Vagina (tissue), 2 donors: ENCODE measurements at places on chromosomes 2 and 18. TPM values are rescaled to one million over a fixed set of nuclear protein-coding genes. Genes with fewer than 3 reads are reported as not detected.

The DNAJC5G gene
- 1.5 TPM for total RNA-seq

The THSD7B gene
- 0.49 TPM for total RNA-seq

The CDKL4 gene
- total RNA-seq, result 2.7 TPM

The ERICH2 gene
- not detected for total RNA-seq

The CRYBA2 gene
- total RNA-seq, result not detected

The CNGA3 gene
- not detected for total RNA-seq

The CBLN2 gene
- not detected for total RNA-seq

The QPCT gene
- 6.9 TPM for total RNA-seq

The SP140 gene
- 7.4 TPM for total RNA-seq

The SPR gene
- total RNA-seq, result 45.7 TPM

The ADRA2B gene
- total RNA-seq, result 0.49 TPM

The SLC4A3 gene
- total RNA-seq, result 13.5 TPM

The RUFY4 gene
- total RNA-seq, result not detected

The GKN1 gene
- total RNA-seq, result not detected

The ELOA2 gene
- not detected for total RNA-seq

The RGPD4 gene
- total RNA-seq, result not detected

The GBX2 gene
- not detected for total RNA-seq

- DNase-seq, result no peak
These were observed 116.8 kb downstream of the SPTBN1 start for GRCh38 chr2:54572636-54573536.

- no peak for DNase-seq
These were observed 78.2 kb downstream of the KCTD1 start for GRCh38 chr18:26470011-26470637.

- DNase-seq, result no peak
These were observed 50.7 kb upstream of the LINC00305 start for GRCh38 chr18:64199581-64199980.

DNA sequence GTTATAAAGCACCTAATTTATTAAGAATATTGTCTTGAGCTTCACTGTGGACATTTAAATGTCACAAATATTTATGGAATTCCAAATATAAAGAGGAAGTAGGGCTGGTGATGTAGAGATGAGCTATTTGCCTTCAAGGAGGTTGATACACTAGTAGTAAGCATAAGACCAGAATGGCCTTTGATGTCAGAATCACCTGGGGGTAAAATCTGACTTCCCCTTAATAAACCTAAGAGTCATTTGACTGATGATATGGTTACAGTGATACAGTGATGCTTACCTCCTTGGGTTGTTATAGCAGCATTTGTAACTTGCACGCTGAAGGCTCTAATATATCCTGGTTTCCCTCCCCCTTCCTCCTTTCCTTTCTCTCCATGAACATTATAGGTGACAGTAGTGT is 143.7 kb downstream of the CERS6 start:
- DNase-seq, result no peak

DNA sequence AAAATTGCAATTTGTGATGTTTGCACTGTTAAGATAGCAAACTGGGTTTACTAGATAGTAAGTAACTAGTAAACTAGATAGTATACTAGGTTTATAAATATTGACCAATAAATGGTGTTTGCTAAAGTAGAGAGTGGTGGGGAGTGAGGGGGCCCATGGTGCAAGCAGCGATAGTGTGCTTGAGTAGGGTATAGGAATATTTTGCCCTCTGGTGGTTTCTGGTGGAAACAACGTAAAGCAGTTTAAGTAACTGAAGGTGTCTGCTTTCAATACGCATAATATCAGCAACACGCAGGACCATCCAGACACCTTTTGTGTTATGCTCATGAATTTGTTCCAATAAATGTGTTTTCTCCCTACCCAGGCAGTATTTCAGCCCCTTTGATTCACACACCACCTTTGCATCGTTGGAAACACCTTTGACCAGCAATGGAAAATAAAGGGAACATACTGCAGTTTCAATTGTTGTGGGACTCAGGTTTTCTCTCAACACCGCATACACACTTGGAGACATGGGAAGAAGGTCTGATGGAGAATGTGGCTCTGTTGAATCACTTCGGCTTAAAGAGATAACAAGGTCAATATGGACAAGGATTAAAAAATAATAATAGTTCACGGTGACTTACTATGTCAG is 16.7 kb upstream of the STAT1 start:
- DNase-seq, result no peak

GRCh38 chr2:160566717-160567116 is 73.1 kb upstream of the RBMS1 start:
- DNase-seq, result no peak

DNA sequence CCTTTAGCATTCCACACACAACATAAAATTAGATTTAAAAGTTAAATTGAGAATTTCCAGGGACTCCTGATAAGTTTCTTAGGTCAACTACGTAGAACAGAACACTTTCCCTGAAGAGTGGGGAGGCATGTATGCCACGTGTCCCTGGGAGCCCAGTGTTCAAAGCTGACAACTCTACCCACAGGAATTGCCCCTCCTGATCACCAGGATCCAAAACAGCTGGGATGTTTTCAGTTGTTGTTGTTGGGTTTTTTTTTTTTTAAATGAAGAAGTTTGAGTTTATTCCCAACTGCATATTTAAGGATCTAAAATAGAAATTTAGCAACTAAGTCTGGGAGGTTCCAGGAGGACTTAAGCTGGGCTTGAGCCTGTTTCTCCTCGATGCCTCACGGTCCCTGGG is 100.5 kb downstream of the TPGS2 start:
- DNase-seq, result no peak

DNA sequence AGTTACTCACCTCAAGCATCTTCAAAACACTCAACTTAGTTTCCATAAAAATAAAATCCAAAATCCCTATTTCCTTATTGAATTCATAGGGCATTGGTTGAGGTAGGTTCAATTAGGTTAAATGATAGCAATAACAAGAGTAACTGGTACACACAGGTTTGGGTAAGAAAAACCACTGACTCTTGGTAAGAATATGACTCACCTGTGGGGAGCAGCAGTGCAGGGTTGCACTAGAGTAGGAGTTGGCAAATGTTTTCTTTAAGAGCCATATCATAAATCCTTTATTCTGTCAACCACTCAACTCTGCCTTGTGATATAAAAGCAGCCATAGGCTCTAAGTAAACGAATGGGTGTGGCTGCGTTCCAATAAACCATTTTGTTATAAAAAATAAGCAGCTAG is 71.4 kb upstream of the CDH20 start:
- DNase-seq, result no peak

DNA sequence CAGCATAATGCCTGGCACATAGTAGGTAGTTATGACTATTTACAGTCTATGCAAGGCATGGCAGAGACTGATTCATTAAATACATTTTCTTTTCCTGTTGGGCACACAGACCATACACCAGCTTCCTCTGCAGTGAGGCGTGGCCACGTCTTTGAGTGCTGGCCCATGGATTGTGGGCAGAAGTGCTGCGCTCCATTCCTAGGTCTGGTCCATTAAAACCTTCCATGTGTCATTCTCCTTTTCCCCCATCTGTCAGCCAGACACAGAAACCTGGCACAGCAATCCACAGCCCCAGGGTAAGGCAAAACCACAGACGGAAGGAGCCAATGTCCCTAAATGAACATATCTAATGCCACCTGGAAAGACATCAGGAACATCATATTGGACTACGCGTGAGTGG is 141.9 kb downstream of the TTC32 start:
- peak; percentile 18 for DNase-seq

- no peak for DNase-seq
These were observed 597.5 kb downstream of the SLC4A3 start for GRCh38 chr2:220224691-220225543.

- no peak for DNase-seq
These were observed 66.7 kb downstream of the DNMT3A start for GRCh38 chr2:25274868-25275574.

GRCh38 chr2:170607171-170607570 is 108.0 kb upstream of the SP5 start:
- DNase-seq, result no peak

DNA sequence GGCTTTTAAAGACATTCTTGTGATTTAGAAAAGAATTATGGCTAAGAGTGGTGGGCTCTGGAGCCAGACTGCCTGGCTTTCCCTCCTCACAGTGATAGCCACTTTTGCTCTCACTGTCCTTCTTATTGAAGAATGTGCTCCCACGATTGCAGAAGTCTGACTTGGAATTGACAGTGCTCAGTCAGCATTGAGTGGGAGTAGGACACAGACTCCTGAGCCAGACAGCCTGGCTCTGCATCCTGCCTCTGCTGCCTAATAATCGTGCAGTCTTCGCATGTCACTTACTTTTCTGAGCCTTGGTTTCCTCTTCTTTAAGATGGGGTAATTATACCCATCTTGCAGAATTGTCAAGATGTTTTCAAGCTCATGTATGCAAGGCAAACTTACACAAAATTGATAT is 23.3 kb downstream of the SPATS2L start:
- DNase-seq, result no peak

DNA sequence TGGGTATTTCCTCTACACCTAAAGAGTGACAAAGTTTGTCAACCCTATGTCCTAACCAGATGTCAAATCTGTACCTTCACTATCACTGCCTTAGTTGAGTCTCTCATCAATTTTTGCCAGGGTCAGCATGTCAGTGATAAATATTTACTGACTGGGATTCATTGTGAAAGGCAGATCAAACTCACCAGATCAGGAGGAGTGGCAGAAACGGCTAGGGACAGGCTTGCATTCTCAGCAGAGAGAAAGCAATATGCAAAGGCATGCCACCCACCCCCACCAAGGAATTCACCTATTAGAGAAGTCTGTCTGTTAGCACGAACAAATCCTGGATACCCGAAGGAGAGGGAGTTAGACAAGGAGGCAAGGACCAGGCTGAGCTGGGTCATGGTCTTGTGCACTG is 62.6 kb downstream of the PTPN2 start:
- no peak for DNase-seq

- no peak for DNase-seq
These were observed 1.8 kb downstream of the BARD1 start for GRCh38 chr2:214807653-214808052.

- DNase-seq, result no peak
These were observed 101.9 kb downstream of the CDH20 start for GRCh38 chr18:61435064-61435652.

GRCh38 chr2:8437228-8437948 is 244.5 kb upstream of the ID2 start:
- DNase-seq, result no peak

DNA sequence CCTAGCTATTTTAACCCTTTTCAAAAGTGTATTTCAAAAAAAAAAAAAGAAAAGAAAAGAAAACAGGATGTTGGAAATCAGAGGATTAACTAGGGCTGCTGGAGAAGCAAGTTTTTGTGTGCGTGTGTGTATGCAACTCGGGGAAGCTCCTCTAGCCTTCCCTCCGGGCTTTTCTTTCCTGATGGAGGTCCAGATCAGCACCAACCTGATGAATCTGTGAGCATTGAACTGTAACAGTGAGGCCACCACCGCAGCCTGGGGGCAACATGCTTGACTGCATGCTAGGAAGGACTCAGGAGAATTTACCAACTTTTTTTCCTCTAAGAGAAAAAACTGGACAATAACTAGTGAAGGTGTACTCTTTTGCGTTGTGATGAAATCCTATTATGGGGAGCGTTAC is 2.3 kb downstream of the OBSL1 start:
- no peak for DNase-seq

GRCh38 chr2:181859123-181859522 is 32.4 kb upstream of the ITPRID2 start:
- no peak for DNase-seq

GRCh38 chr2:133609664-133610063 is 41.4 kb upstream of the NCKAP5 start:
- DNase-seq, result no peak

DNA sequence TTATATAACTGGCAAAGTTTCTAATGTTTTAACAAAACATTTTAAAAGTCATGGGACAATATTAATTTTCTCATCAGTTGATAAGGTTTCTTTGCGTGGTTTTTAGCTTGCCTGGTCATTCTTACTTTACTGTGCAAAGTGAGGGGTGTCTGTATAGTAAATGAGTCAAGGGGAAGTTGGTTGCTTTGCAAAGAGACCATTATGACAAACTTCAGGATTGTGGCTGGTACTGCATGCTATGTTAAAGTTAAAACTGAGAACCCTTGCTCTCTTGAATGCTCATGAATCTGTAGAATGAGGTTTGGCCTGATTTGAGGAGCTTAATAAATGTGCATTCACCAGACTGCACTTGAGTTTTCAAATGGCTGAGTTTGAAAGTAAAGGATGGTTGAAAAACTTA is 47.0 kb downstream of the COL4A4 start:
- DNase-seq, result no peak

- DNase-seq, result no peak
These were observed 276.9 kb upstream of the CHAC2 start for GRCh38 chr2:53490659-53491058.

GRCh38 chr18:1595195-1595594 is 690.5 kb downstream of the ADCYAP1 start:
- DNase-seq, result no peak

DNA sequence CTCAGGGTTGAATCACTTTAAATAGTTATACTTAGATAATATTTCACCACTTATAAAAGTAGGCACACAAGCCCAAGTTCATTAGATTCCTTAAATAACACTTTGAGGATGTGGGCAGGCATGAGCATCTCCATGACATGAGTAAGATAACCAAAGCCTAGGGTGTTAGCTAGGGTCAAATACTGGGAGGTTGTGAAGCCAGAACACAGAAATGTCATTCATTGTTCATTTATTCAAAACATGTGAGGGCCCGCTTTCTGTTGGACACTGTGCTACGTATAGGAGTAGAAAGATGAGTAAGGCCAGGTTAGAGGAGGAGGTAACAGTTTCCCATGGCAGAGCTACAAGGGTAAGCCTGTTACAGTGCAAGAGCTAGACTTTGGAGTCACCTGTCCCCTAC is 93.5 kb upstream of the NEDD4L start:
- DNase-seq, result no peak

- DNase-seq, result no peak
These were observed 203.7 kb upstream of the LYPD1 start for GRCh38 chr2:132873738-132874137.

GRCh38 chr18:63207143-63207790 is 112.3 kb downstream of the BCL2 start:
- no peak for DNase-seq

- DNase-seq, result no peak
These were observed 14.5 kb upstream of the KCNK3 start for GRCh38 chr2:26678035-26678434.

- no peak for DNase-seq
These were observed 111.6 kb downstream of the SMAD7 start for GRCh38 chr18:48838921-48839818.

DNA sequence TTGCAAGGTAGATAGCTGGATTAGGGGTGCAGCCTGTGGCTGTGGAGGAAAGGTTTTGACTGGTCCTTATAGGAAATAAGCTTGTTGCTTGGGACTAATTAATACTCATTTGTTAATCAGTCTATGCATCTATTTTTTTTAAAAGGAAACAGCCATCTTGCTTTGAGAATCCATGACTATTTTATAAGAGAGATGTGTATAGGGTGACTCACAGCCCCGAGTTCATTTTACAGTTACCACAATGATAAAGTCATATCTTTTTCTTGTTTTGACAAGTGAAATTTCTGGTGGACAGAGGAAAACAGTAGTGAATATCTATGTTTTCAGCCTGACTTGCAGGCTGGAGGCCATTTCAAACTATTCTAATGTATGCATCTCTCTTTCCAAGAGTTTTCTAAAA is 193.5 kb upstream of the CCDC68 start:
- DNase-seq, result no peak

GRCh38 chr2:50196775-50197480 is 835.0 kb downstream of the NRXN1 start:
- no peak for DNase-seq

GRCh38 chr2:179913809-179914208 is 52.4 kb upstream of the ZNF385B start:
- DNase-seq, result no peak

- no peak for DNase-seq
These were observed 503 bp downstream of the GTF3C3 start for GRCh38 chr2:196798980-196799379.

- DNase-seq, result no peak
These were observed 341.6 kb upstream of the LRP1B start for GRCh38 chr2:142472382-142472781.
